ENCODE measurements at places on chromosomes 13 and 19. TPM values are rescaled to one million over a fixed set of nuclear protein-coding genes. Genes with fewer than 3 reads are reported as not detected.

DNA sequence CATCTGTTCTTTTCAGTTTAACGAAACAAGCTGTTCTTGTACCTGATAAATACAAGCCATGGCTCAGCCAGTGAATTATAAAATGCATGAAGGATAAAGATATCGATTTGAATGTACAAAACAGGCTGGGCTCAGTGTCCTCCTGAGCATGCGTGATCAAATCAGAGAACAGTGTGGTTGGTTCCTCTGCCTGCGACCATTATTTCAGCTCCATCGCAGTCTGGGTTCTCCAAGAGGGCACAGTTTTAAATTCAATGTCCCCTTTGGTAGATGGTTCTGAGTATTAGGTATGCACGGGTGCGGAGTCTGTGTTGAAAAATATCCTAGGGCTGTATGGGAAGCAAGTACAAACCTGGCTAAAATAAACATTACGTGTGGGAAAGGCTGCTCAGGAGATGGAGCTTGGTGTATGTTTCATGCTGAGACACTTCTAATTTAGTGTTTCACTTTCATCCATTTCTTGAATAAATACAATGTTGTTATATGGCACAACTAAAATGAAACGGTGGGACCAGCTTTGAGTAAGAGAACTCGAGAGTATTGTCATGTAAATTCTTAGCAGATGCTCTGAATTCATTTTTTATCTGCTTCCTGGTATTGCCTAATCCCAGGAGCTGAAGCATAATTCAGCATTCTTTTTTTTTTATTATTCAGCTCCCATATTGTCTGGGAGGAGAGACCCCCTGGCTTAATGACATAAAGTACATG lies 458.7 kb downstream of the MYO16 start:
- DNase-seq, result no peak

DNA sequence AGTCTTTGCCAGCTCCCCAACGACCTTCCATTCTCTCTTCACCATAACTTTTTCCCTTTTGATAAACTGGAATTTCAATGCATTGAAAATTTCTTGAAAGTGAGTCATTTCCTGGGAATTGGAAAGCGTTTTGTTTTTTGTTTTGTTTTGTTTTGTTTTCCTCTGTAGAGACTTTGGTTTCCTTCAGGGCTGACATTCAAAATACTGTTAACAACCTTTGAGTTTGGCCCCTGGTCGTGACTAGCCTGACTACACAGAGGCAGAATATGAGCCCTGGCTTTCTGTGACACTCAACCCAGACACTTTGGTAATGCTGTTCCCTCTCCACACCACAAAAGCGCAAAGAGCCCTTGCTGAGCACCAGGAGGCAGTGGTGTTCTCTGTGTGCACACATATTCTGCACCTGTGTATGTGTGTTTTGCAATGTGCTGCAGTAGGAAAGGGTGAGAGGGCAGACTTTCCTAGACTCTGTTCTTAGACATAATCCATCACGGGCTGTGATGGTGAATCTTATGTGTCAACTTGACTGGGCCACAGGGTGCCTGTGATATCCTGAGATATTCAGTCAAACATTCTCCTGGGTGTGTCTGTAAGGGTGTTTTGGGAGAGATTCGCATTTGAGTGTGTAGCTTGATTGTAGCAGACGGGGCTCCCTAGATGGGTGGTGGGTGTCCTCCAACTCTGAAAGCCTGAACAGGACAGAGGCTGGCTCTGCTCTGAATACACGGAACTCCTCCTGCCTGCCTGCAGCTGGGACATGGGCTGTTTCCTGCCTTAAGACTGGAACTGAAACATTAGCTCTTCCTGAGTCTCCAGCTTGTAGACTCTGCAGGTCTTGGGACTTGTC lies 29.5 kb upstream of the ANKRD10 start:
- DNase-seq, result peak; percentile 14

- DNase-seq, result no peak
These were observed 1.7 kb downstream of the YJEFN3 start for GRCh38 chr19:19530423-19530804.

DNA sequence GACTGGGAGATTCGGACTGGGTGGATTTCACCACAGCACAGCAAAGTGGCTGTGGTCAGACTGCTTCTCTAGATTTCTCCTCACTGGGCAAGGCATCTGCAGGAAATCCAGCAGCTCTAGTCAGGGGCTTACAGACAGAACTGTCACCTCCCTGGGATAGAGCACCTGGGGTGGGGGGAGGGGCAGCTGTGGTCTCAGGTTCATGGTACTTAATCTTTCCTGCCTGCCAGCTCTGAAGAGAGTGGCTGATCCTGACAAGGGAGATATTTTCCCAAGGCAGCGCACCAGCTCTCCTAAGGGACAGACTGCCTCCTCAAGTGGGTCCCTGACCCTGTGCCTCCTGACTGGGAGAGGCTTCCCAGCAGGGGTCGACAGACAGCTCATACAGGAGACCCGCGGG lies 212.8 kb upstream of the KLF12 start:
- no peak for DNase-seq

The ELSPBP1 gene
- not detected for polyA plus RNA-seq

The CCDC194 gene
- polyA plus RNA-seq, result 0.65 TPM

All from B cell (primary cell).